ENCODE measurements at places on chromosomes 1 and 21.

DNA sequence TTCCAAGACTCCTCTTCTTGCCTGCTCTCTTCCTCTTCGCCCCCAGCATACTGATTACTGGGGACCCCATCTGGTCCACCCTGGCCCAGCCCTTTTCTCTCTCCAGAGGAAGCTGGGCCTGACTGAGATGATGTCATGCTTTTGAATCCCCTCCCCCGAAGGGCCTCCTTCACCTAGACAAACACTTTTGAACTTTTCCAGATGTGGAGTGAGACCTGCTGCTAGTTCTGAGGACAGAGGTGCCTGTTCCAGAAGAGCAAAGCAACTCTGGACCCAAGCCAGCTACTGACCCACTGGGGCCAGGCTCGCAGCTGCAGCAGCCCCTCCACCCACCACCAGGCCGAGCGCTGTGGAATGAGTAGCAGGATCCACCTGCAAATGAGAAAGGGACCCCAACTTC is 8.4 kb downstream of the CD34 start:
- no peak for DNase-seq

GRCh38 chr1:162391790-162392563 is 10.4 kb downstream of the C1orf226 start:
- no peak for DNase-seq

- peak; percentile 77 for DNase-seq
These were observed 10.0 kb upstream of the FAAP20 start for GRCh38 chr1:2204415-2205190.

GRCh38 chr1:101112051-101112780 is 86.6 kb upstream of the DPH5 start:
- DNase-seq, result no peak

DNA sequence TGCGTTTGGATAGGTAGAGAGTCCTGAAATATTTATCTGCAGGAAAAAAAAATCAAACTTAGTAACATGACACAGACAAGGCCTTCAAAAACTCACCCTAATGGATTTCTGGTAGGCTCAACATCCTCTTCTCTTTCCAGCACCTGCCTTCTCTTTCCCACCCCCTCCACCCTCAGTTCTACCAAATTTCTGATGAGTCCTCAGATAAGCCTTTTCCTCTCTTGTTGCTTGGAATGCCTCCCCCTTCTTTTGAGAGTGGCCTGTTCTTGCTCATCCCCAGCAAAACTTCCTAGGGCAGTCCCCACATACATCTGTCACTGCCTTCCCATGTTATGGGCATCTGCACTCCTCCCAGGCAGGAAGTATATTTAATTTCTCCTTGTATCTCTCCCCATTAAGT is 7.6 kb upstream of the LBR start:
- no peak for DNase-seq

DNA sequence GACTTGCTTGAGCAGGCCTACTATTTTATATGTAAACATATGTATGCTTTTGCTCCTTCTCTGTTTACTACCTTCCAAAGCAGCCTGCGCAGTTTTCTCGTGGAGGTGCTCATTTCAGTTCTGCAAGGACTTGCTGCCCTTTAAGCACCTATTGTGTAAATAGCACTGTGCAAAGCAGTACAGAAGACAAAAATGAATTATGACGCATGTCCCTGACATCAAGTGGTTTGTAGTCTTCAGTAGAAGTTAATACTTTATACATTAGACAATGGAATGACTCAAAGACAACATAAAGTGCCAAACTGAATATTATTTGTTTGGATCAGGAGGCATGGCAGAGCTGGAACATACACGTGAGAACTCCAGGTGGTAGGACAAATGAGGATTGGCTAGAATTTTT is 611.7 kb downstream of the LMO4 start:
- DNase-seq, result no peak

GRCh38 chr1:219555031-219555692 is 57.7 kb downstream of the ZC3H11B start:
- no peak for DNase-seq

DNA sequence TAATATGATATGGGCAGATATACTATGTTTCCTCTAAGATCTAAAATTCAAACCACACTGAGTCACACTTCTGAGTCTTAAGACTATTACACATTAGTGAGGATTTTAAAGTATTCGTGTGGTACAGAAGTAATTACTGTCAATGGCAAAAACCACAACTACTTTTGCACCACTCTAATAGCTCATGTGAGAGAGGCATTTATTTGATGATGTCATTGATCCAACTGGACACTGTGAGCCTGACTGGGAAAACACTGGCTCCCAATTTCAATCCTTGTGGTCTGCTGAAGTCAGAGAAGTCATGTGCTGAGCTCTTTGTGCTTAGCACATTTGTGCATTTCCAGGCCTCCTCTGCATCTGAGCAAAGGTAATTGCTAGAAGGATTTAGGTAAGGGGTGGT is 377.8 kb downstream of the USH2A start:
- DNase-seq, result no peak

- no peak for DNase-seq
These were observed 40.4 kb downstream of the TRIM11 start for GRCh38 chr1:228366062-228366865.

DNA sequence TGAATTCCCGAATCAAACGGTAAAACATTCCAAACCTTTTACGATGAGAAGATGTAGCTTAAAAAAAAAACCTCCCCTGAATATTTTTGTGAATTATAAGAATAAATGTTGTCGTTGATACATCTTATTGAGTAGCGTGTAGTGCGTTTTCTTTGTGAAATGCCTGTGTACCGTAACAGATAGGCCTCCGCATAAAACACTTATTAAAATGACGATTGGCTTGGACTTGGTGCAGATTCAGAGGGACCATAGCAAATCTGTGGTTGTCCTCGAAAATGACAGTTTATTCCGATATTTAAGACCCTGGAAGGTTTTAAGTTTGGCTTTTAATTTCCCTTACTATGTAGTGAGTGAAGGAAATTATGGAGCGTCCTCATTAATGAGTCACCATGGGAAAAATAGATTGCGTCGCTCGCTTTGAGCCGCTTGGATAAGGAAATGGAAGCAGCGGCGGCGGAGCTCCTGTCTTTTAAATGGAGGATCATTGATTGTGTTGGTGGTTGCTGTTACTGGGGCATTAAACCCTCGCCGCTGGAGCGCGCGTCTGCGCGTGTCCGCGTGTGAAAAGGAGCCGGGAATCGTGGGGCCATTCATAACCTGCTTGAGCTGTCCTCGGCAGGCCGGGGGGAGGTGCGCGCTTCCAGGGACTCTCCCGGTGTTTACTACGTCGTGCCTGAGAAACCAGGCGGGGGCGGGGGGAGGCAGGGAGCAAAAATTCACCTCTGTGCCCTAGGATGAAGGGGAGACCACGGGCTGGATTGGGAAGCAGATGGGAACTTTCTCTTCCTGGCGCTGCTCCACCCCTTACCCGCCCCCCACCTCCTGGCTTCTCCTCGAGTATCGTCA is 1.6 kb downstream of the SPEN start:
- peak; percentile 81 for DNase-seq

DNA sequence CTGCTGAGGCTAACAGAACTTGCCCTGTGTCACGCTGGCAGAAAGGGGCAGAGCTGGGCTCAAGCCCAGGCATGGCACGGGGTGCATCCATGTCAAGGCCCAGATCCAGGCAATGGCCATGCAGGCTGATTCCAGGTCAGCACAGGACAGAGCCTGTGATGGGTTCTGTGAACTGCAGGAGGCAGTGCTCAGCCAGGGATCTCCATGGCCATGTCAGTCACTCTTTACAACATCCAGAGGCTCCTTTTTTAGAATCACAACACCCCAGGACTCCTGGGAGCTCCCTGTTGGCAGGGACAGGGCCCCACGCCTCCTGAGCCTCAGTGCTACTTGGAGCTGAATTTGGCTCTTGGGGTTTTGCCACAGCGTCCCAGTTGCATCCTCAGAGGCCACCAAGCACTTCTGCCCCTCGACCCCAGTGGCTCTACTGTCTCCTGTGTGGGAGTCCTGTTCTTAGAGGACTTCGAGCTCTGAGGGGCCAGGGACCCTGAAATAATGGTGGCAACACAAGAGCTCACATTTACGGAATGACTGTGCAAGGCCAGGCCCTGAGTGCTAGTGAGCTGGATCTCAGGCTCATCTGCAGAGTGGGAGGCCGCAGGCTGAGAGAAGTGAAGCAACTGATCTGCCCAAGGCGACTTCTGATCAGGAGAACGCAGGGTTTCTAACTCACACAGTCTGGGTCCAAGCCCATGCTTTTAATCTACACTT is 211.5 kb downstream of the TRABD2B start:
- no peak for DNase-seq

DNA sequence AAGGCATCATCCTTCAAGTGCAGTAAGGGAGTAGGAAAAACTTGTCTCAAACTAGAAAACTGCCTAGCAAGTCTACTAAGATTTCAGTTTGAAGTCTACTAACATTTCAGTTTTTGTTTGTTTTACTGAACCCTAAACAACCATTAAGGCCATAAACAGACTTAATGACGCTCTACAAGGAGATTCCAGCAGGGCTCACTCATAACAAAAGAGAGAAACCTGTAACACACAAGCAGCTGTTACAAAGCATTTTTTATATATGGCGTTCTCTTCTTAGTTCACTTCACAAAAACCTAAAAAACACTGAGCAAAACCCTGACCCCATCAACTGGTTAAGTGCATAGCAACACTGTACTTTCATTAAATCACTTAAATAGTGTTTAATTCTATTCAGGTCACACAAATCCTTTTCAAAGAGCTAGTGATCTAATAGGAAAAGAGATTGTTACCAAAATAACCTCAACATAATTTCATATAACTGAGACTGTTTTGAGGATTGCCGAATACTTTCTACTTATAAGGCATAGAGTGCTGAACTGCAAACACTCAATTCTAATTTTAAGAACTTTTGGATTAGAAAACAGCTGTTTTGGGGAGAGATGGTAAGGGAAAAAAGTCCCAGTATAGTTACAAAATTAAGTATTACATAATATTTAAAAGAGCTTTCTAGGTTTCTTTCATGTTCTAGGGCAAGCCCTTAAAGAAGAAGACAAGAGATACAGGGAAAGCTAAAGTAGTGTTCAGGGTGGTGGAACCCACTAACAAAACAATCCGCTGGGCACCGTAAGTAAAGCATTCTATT is 1.4 kb downstream of the B3GALNT2 start:
- DNase-seq, result no peak

GRCh38 chr1:110068646-110069403 is 1.6 kb downstream of the ALX3 start:
- no peak for DNase-seq

DNA sequence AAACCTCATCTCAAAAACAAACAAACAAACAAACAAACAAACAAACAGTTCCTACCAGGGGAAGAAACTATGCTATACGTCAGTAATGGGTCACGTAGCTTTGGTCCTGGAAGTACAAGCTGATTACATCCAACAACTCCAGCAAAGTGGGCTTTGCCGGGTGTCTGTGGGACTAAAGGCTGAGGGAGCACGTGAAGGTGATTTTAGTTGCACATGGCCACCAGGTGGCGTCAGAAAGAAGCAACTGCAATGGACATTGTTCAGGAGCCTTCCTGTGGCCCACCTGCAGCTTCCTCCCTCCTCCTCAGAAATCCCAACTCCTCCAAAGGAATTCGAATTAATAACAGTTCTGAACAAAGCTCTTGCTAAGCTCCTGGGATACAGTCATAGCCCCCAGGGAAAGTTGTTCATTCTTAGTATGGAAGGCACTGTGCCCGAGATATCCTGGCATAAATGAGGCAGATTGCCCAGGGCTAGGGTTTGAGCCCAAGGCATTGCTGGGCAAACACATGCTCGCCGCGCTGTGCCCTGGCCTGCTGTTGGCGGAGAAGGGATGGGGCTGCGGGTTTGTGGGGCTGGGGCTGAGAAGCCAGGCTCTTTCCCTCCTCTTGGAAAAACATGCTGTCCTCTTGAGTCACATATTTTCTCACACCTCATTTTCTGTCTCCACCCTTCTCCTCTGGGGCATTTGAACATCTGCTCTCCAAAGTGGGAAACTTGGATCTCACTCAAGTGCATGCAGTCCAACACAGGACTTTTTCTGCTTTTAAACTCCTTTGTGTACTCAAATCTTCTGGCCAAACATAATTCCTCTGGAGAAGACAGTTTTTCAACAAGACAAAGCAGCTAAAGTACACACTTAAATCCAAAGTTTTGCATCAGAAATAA is 28.6 kb downstream of the AKNAD1 start:
- peak; percentile 79 for DNase-seq

- DNase-seq, result no peak
These were observed 658.9 kb downstream of the NPHP4 start for GRCh38 chr1:5333291-5333690.

DNA sequence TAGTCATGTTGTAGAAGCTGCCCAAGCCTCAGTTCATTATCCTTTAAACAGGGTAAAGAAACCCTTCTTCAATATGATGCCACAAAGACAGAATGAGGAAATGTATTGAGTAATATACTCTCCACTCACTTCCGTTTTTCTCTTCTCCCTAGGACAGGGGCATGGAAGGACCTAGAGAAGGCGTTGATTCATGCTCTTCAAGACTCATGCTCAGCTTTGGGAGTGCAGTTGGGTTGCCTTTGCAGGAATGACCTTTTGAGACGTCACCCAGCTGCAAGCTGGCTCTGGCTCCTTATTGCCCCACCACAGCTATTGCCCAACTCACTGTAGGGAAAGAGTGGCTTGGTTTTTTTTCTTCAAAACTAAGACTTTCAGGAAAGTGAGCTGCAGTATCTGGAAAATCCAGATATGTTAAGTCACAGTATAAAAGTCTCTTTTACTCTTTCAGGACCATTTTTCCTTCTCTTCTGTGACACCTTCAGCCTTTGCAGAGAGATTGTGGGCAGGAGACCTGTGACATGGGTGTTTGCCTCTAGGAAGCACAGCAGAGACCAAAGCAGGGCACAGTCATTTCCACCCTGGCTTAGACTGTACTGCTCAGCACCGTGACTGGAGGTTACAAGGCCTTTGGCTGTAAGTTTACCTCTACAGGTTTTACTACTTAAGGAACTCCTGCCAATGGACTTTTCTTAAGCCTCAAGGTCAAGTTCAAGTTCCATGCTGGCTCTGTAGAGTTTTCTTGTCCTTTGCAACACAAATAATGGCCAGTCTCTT is 39.5 kb downstream of the XCL2 start:
- DNase-seq, result no peak

DNA sequence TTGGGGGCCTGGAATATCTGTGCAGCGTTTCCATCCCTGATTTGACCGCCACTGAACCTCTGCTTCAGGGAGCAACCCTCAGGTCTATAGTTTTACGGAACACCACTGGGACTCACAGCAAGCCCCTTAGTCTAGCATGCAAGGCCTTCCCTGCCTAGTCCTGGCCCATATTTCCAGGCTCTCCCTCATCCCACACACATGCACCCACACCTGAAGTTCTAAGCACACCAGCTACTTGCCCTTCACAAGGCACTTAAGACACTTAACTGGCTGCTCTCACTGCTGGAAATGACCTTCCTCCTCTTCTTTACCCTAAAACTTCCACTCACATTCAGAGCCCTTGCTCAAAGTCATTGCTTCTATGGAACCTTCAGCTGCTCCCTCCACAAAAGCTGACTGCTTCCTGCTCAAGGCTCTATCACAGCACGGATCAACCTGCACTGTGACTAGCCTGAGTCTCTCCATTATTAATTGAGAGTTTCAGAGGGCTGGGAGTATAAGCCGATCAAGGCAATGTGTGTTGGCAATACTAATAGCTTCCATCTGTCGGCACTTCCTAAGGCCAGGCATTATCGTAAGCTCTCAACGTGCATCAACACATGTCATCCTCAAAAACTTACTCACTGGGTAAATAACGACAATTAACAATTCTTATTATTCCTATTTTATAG is 84.3 kb downstream of the RRAGC start:
- DNase-seq, result no peak
